ENCODE measurements at places on chromosomes 7 and 10.

- DNase-seq, result no peak
These were observed 93.0 kb upstream of the SORCS3 start for GRCh38 chr10:104548090-104548489.

GRCh38 chr7:99331002-99331401, 5.3 kb downstream of the ARPC1A start:
- DNase-seq, result no peak

DNA sequence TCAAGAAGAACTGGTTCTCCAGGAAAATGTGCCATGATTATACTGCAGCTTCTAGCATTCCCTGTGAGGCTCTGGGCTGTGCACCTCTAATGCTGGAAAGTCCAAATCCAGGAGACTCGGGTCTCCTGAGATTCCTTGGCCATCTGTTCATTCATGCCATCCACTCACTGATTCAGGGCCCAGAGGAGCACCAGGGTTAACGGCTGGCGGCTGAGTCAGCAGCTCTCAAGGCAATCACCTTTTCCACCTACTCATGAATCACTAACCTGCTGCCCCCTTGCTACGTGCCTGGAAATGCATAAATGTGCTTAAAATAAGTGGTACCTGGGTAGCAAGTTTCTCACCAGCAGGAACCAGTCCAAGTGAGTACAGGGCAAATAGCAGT, 132.7 kb downstream of the KCNMA1 start:
- no peak for DNase-seq

DNA sequence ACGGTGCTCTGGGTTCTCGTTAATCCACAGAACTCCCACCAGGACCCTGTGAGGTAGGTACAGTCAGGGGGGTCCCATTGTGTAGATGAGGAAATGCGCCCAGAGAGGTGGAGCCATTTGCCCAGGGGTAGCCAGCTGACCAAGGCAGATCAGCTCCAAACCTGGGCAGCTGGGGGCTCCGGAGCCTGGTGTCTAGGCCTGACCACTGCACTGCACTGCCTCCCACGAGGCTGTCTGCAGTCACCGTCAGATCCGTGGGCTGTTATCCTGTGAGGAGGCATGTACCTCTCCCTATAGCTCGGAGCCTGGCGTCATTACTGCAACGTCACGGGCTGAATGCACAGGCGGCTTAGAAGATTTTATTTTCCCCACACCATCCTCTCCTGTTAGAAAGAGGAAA, 411.8 kb upstream of the FOXK1 start:
- no peak for DNase-seq

- DNase-seq, result no peak
These were observed 80.5 kb downstream of the IDE start for GRCh38 chr10:92493362-92493761.

- DNase-seq, result no peak
These were observed 213.2 kb upstream of the MGMT start for GRCh38 chr10:129253865-129254179.

DNA sequence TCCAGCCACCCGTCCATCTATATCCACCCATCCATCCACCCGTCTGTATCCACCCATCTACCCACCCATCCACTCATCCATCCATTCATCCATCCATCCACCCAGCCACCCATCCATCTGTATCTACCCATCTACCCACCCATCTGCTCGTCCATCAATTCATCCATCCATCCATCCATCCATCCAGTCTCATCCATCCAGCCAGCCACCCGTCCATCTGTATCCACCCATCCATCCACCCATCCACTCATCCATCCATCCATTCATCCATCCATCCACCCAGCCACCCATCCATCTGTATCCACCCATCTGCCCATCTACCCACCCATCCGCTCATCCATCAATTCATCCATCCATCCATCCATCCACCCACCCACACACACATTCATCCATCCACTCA, 73.2 kb downstream of the UNCX start:
- DNase-seq, result no peak

GRCh38 chr7:142535123-142535779, 214.0 kb upstream of the PRSS1 start:
- DNase-seq, result peak; percentile 43

All from NCI-H1105 (cell line).